Lower lobe of right lung (tissue), 2 donors: ENCODE measurements at places on chromosomes 1 and 21. TPM values are rescaled to one million over a fixed set of nuclear protein-coding genes. Genes with fewer than 3 reads are reported as not detected.

RGS16 gene
- 14.6 TPM for total RNA-seq

ANKRD35 gene
- 1.5 TPM for total RNA-seq

RIIAD1 gene
- not detected for total RNA-seq

UTS2 gene
- total RNA-seq, result not detected

TMEM63A gene
- total RNA-seq, result 141 TPM

OR14K1 gene
- not detected for total RNA-seq

SRP9 gene
- 166 TPM for total RNA-seq

SLC27A3 gene
- 99.6 TPM for total RNA-seq

ATXN7L2 gene
- 3.8 TPM for total RNA-seq

CD1E gene
- 2.6 TPM for total RNA-seq

L1TD1 gene
- total RNA-seq, result 0.59 TPM

ZNF697 gene
- total RNA-seq, result 8.7 TPM

PEX14 gene
- total RNA-seq, result 27.9 TPM

TXNIP gene
- total RNA-seq, result 1,554 TPM

KRTAP19-3 gene
- not detected for total RNA-seq

DNA sequence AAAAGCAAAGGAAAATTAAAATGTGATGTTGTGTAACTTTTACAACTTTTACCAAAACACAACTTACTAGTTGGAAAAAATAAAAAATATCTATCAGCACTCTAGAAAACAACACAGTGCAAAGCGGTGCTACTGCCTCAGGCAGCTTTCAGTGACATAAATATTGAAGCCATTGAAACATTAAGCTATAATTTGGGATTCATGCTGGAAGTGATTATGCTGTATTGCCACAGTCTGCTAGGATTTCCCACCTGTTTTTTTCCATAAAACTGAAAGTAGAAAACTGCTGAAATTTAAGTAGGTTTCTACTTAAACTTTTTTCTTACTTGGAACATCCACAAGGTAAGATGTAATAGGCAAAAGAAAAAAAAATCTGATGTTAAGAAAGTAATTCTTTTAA is 674.4 kb downstream of the KCNT2 start:
- H3K36me3 ChIP-seq, result no peaks in the 10 kb centered on the region
- H3K27me3 ChIP-seq, result no peaks in the 10 kb centered on the region
- no peak overlapping the region for H3K4me3 ChIP-seq
- DNase-seq, result no peak
- H3K4me1 ChIP-seq, result no peaks in the 10 kb centered on the region

- no peak overlapping the region for H3K27ac ChIP-seq
- H3K4me1 ChIP-seq, result peaks cover 7% of the 10 kb centered on the region
- DNase-seq, result no peak
- H3K36me3 ChIP-seq, result peaks cover 89% of the 10 kb centered on the region
- H3K4me3 ChIP-seq, result no peak overlapping the region
These were observed 10.7 kb upstream of the GATAD2B start for GRCh38 chr1:153933430-153933829.

GRCh38 chr1:82177192-82177591 is 376.5 kb downstream of the ADGRL2 start:
- H3K27ac ChIP-seq, result no peak overlapping the region
- H3K4me1 ChIP-seq, result no peaks in the 10 kb centered on the region
- H3K36me3 ChIP-seq, result no peaks in the 10 kb centered on the region
- H3K27me3 ChIP-seq, result no peaks in the 10 kb centered on the region

- no peaks in the 10 kb centered on the region for H3K4me1 ChIP-seq
- no peak for DNase-seq
- H3K27ac ChIP-seq, result no peak overlapping the region
- no peak overlapping the region for H3K4me3 ChIP-seq
- H3K36me3 ChIP-seq, result no peaks in the 10 kb centered on the region
These were observed 25.8 kb upstream of the THEM4 start for GRCh38 chr1:151935154-151935553.

DNA sequence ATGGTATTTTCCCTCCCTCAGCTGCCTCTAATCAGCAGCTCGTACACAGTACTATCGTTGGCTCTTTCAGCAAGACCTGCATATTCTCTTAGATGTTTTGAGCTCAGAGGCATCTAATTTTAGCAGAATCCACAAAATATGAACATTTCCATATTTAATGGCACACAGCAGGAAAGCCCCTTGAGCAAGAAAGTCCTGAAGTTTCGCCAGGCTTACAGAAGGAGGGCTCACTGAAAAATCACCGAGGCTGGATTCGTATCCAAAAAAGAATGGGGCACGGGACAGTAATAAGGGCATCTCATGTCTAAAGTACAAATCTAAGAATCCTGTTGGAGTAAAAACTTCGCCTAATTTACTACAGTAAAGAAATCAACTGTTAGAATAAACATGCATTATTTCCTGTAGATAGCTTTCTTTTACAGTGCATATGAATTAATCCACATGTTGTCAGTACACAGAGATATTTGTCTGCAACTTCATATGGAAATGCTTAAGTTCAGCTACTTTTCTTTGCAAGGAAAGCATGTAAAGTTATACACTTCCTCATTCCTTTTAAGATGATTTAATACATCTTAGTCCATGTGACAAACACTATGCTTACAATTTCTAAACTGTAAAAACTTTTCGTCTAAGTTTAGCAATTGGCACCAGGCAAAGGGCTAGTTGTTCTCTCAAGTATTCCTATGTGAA is 1205.3 kb upstream of the ADGRL4 start:
- H3K4me3 ChIP-seq, result no peak overlapping the region
- H3K4me1 ChIP-seq, result no peaks in the 10 kb centered on the region
- no peak for DNase-seq
- H3K27me3 ChIP-seq, result no peaks in the 10 kb centered on the region

GRCh38 chr1:181131255-181131941 is 42.9 kb downstream of the IER5 start:
- no peak for DNase-seq
- no peak overlapping the region for H3K27ac ChIP-seq
- no peak overlapping the region for H3K4me3 ChIP-seq
- H3K27me3 ChIP-seq, result no peaks in the 10 kb centered on the region
- peaks cover 66% of the 10 kb centered on the region for H3K4me1 ChIP-seq
- H3K36me3 ChIP-seq, result no peaks in the 10 kb centered on the region

GRCh38 chr1:203901581-203901980 is 40.2 kb downstream of the SNRPE start:
- H3K4me3 ChIP-seq, result no peak overlapping the region
- DNase-seq, result no peak
- H3K36me3 ChIP-seq, result no peaks in the 10 kb centered on the region
- no peaks in the 10 kb centered on the region for H3K4me1 ChIP-seq
- no peak overlapping the region for H3K27ac ChIP-seq

DNA sequence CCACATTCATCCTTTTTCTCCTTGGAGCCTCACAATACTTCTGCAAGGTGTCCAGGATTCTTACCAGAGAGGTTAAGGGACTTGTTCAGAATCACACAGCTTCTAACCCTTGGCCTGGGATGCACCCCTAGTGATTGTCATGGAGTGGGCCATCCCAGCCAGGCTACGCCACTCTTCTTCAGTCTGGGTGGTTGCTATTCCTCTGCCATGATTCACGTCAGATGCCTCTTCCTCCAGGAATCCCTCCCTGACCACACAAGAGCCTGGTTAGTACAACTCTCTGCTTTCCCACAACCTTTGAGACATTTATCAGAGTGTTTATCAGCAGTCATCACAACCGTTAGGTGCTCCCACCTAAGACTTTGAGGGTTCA is 121.8 kb downstream of the EPHB2 start:
- H3K4me1 ChIP-seq, result peaks cover 1% of the 10 kb centered on the region
- no peaks in the 10 kb centered on the region for H3K36me3 ChIP-seq
- no peak overlapping the region for H3K4me3 ChIP-seq
- H3K27ac ChIP-seq, result no peak overlapping the region
- no peak for DNase-seq

DNA sequence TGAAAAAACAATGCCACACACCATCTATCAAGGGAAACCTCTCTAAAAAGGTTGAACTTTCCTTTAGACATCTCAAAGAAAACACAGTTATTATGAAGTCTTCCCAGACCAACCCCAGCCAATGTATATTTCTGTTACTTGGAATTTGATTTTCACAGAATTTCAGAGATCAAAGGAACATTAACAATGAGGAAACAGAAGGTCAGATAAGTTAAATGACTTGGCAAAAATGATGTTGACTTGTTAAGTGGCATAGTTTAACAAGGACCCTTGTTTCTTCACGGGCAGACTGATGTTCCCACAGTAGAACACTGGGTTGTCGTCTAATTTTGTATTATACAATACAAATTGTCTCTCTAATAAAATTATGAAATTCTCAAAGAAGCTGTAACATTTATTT is 29.0 kb downstream of the NME7 start:
- H3K4me1 ChIP-seq, result no peaks in the 10 kb centered on the region
- DNase-seq, result no peak
- H3K36me3 ChIP-seq, result no peaks in the 10 kb centered on the region

- no peaks in the 10 kb centered on the region for H3K27me3 ChIP-seq
- no peak overlapping the region for H3K27ac ChIP-seq
- DNase-seq, result no peak
- no peak overlapping the region for H3K4me3 ChIP-seq
- H3K36me3 ChIP-seq, result no peaks in the 10 kb centered on the region
These were observed 58.7 kb downstream of the DMRTB1 start for GRCh38 chr1:53517821-53518352.

GRCh38 chr21:29018540-29018939 is 609 bp downstream of the RWDD2B start:
- DNase-seq, result no peak
- peaks cover 15% of the 10 kb centered on the region for H3K4me1 ChIP-seq
- H3K4me3 ChIP-seq, result peak overlapping the region; percentile 99
- no peaks in the 10 kb centered on the region for H3K27me3 ChIP-seq
- H3K36me3 ChIP-seq, result no peaks in the 10 kb centered on the region
- H3K27ac ChIP-seq, result peak overlapping the region; percentile 94

GRCh38 chr1:98559291-98559690 is 102.2 kb upstream of the SNX7 start:
- no peak for DNase-seq
- no peak overlapping the region for H3K27ac ChIP-seq
- H3K36me3 ChIP-seq, result no peaks in the 10 kb centered on the region
- H3K27me3 ChIP-seq, result no peaks in the 10 kb centered on the region
- no peaks in the 10 kb centered on the region for H3K4me1 ChIP-seq

- H3K4me1 ChIP-seq, result no peaks in the 10 kb centered on the region
- no peaks in the 10 kb centered on the region for H3K27me3 ChIP-seq
- no peak overlapping the region for H3K27ac ChIP-seq
- no peaks in the 10 kb centered on the region for H3K36me3 ChIP-seq
- H3K4me3 ChIP-seq, result no peak overlapping the region
These were observed 57.9 kb downstream of the FHAD1 start for GRCh38 chr1:15304708-15305467.

DNA sequence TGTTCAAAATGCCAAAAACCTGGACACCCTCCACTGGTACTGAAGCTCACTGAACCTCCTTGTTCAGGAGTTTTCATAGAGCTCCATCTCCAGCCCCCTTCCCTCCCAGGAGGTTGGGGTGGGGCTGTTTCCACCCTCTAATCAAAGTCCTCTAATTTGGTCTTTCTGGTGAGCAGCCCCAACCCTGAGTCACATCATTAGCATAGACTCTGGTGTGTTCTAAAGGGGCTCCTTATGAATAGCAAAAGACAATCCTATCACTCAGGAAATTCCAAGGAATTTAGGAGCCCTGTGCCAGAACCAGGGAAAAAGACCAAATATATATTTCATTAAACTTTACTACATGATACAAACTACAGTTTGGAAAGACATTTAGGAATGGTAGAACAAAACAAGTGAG is 13.2 kb upstream of the UBE4B start:
- H3K27me3 ChIP-seq, result no peaks in the 10 kb centered on the region
- H3K36me3 ChIP-seq, result no peaks in the 10 kb centered on the region
- DNase-seq, result no peak
- no peak overlapping the region for H3K4me3 ChIP-seq
- no peak overlapping the region for H3K27ac ChIP-seq
- peaks cover 5% of the 10 kb centered on the region for H3K4me1 ChIP-seq

- no peaks in the 10 kb centered on the region for H3K4me1 ChIP-seq
- H3K27ac ChIP-seq, result no peak overlapping the region
- no peaks in the 10 kb centered on the region for H3K27me3 ChIP-seq
- DNase-seq, result no peak
- no peak overlapping the region for H3K4me3 ChIP-seq
- no peaks in the 10 kb centered on the region for H3K36me3 ChIP-seq
These were observed 1.6 kb downstream of the ITLN2 start for GRCh38 chr1:160953030-160953429.

GRCh38 chr21:45334134-45334533 is 46.4 kb upstream of the POFUT2 start:
- H3K27ac ChIP-seq, result no peak overlapping the region
- DNase-seq, result no peak

- H3K36me3 ChIP-seq, result no peaks in the 10 kb centered on the region
- peak overlapping the region; percentile 36 for H3K27ac ChIP-seq
- no peak overlapping the region for H3K4me3 ChIP-seq
- no peaks in the 10 kb centered on the region for H3K27me3 ChIP-seq
These were observed 21.1 kb downstream of the CACNA1E start for GRCh38 chr1:181504399-181504842.

- DNase-seq, result peak; percentile 53
- no peak overlapping the region for H3K27ac ChIP-seq
- no peaks in the 10 kb centered on the region for H3K4me1 ChIP-seq
- H3K4me3 ChIP-seq, result no peak overlapping the region
- H3K27me3 ChIP-seq, result no peaks in the 10 kb centered on the region
- no peaks in the 10 kb centered on the region for H3K36me3 ChIP-seq
These were observed 101.3 kb upstream of the HMCN1 start for GRCh38 chr1:185632659-185633423.

DNA sequence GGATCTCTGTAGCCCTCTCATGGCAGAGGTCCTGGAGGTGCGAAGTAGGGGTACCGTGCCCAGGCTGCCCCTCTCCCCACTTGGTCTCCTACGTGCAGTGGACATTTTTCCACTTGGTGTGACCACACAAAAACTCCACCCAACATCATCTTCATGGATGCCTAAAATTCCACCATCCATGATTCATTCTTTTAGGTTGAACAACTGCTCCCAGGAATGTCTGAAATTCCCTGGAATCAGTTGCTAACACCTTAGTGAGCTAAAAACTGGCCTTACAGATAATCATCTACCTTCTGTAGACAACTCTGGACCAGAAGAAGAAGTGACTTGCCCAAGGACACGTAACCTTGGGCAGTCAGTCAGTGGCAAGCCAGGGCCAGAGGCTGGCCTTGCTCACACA is 32.1 kb upstream of the CLIC4 start:
- DNase-seq, result no peak
- H3K4me1 ChIP-seq, result peaks cover 16% of the 10 kb centered on the region
- H3K27me3 ChIP-seq, result no peaks in the 10 kb centered on the region
- no peak overlapping the region for H3K27ac ChIP-seq

GRCh38 chr1:44086692-44087474 is 31.7 kb upstream of the KLF17 start:
- H3K27ac ChIP-seq, result no peak overlapping the region
- no peaks in the 10 kb centered on the region for H3K4me1 ChIP-seq
- DNase-seq, result no peak
- H3K4me3 ChIP-seq, result no peak overlapping the region

- peaks cover 82% of the 10 kb centered on the region for H3K4me1 ChIP-seq
- peaks cover 40% of the 10 kb centered on the region for H3K36me3 ChIP-seq
- peak overlapping the region; percentile 76 for H3K4me3 ChIP-seq
- DNase-seq, result no peak
- H3K27ac ChIP-seq, result peak overlapping the region; percentile 99
These were observed 70.3 kb downstream of the CD46 start for GRCh38 chr1:207822124-207822601.
